ENCODE measurements at places on chromosomes 1 and 21. TPM values are rescaled to one million over a fixed set of nuclear protein-coding genes. Genes with fewer than 3 reads are reported as not detected.

UBE2G2 gene
- 40.6 TPM for total RNA-seq

TRAF3IP3 gene
- not detected for total RNA-seq

SKI gene
- 26.9 TPM for total RNA-seq

ERICH3 gene
- not detected for total RNA-seq

GBP1 gene
- total RNA-seq: 20.4 TPM

MPZL1 gene
- 78.0 TPM for total RNA-seq

FCGR3A gene
- not detected for total RNA-seq

LCE2B gene
- not detected for total RNA-seq

SPRR2F gene
- not detected for total RNA-seq

ADAMTS4 gene
- total RNA-seq: 0.21 TPM

CFAP74 gene
- not detected for total RNA-seq

SSX2IP gene
- 9.4 TPM for total RNA-seq

GRCh38 chr1:191892716-191893115 is 265.5 kb upstream of the RGS18 start:
- no peak for DNase-seq

DNA sequence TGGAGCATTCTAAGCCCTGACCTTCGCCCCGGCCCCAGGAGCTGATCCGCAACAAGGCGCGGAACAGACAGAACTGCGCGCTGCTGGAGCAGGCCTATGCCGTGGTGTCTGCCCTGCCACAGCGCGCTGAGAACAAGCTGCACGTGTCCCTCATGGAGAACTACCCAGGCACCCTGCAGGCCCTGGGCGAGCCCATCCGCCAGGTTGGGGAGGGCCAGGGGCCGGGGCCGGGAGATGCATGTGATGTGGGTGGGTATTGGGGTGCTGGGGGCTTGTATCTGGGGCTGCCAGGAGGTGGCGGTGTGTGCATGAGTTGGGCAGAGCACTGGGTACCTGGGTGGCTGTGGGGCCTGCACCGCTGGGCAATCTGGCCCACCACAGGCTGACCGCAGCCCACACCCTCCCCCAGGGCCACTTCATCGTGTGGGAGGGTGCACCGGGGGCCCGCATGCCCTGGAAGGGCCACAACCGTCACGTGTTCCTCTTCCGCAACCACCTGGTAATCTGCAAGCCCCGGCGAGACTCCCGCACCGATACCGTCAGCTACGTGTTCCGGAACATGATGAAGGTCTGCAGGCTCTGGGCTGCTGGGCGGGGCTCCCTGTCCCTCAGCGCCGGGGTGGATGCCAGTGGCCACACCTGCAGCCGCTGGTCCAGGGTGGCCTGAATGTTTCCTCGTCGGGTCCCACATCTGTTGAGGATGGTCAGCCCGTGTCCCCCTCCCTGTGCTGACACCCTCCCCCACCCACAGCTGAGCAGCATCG is 65.8 kb downstream of the TRIM11 start:
- no peak for DNase-seq

- DNase-seq: no peak
Measured at GRCh38 chr1:63713627-63714481, 60.0 kb upstream of the ROR1 start.

GRCh38 chr1:24100945-24101737 is 10.8 kb downstream of the MYOM3 start:
- no peak for DNase-seq

DNA sequence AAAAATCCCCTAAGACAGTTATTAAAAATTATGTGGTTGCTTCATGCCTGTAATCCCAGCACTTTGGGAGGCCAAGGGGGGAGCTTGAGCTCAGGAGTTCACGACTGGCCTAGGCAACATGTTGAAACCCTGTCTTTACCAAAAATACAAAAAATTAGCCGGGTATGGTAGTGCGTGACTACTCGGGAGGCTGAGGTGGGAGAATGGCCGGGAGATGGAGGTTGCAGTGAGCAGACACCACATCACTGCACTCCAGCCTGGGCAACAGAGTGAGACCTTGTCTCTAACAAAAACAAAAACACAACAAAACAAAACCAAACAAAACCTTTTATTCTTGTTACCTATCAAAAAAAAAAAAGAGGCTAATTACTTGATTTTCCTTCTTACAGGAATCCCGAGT is 2.1 kb downstream of the ELK4 start:
- DNase-seq: no peak

GRCh38 chr1:77068013-77068412 is 151.2 kb downstream of the PIGK start:
- no peak for DNase-seq

GRCh38 chr1:178349801-178350200 is 147.0 kb downstream of the CLEC20A start:
- no peak for DNase-seq

- no peak for DNase-seq
Measured at GRCh38 chr1:25718732-25719131, 81.3 kb upstream of the SELENON start.

DNA sequence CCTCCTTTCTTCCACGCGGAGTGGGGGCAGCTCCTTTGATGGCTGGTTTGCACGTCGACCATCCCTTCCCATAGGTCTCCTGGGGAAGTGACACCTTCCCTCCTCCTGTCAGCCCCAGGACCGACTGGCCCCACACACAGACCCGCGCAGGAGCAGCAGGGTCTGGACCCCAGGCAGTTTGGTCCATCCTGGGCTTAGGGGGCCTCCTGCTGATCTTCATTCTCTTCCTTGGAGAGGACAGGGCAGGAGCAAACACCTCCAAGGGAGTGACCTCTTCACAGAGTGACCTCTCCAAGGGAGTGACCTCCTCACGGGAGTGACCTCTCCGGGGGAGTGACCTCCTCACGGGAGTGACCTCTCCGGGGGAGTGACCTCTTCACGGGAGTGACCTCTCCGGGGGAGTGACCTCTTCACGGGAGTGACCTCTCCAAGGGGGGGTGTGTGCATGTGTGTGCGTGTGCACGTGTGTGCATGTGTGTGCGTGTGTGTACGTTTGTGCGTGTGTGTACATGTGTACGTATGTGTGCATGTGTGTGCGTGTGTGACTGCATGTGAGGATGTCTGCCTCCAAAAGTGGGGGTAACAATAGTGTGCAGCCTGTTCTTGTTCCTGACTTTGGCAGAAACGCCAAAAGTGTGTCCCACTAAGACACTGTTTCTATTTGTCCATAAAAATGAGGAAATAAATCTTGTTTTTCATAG is 29.8 kb downstream of the COL6A1 start:
- no peak for DNase-seq

- no peak for DNase-seq
Measured at GRCh38 chr1:1207571-1207892, 1.1 kb upstream of the TNFRSF18 start.

- DNase-seq: no peak
Measured at GRCh38 chr1:36784147-36784859, 250.0 kb downstream of the GRIK3 start.

Measured in kidney epithelial cell (primary cell).